ENCODE measurements at places on chromosomes 13 and 19.

GRCh38 chr19:29098863-29099481, 114.0 kb downstream of the UQCRFS1 start:
- DNase-seq = peak; percentile 35

DNA sequence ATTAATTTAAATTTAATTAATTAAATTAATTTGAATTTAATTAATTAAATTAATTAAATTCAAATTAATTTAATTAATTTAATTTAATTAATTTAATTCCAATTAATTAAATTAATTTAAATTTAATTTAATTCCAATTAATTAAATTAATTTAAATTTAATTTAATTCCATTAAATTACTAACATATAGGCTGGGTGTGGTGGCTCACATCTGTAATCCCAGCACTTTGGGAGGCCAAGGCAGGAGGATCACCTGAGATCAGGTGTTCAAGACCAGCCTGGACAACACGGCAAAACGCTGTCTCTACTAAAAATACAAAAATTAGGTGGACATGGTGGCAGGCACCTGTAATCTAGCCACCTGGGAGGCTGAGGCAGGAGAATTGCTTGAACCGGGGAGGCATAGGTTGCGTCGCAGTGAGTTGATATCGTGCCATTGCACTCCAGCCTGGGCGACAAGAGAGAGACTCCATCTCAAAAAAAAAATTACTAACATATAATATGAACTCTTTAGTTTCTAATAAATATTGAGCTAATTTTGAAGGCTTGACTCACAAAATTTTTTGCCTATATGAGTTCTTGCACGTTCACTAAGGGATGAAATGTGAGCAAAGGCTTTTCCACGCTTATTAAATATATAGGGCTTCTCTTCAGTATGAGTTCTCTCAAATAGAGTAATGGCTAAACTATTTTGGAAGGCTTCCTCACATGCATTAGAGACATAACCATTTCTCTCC, 9.0 kb upstream of the USP29 start:
- DNase-seq = no peak

DNA sequence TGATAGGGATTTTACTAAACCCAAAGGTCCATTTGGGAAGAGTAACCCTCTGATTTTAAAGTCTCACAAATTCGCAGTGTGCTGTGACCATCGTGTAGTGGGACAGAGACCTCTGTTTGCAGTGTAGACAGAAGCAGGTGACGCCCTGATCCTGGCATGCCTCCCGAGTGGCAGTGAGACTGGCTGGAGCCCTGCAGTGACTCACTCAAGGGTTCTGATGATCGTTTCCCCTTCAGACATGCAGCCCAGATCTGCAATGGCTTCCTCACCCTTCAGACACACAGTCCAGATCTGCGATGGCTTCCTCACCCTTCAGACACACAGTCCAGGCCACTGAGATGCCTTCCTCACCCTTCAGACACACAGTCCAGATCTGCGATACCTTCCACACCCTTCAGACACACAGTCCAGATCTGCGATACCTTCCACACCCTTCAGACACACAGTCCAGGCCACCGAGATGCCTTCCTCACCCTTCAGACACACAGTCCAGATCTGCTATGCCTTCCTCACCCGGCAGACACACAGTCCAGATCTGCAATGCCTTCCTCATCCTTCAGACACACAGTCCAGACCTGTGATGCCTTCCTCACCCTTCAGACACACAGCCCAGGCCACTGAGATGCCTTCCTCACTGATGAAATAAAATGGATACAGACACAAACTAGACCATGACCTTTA, 125.2 kb downstream of the ATP11A start:
- DNase-seq = no peak

DNA sequence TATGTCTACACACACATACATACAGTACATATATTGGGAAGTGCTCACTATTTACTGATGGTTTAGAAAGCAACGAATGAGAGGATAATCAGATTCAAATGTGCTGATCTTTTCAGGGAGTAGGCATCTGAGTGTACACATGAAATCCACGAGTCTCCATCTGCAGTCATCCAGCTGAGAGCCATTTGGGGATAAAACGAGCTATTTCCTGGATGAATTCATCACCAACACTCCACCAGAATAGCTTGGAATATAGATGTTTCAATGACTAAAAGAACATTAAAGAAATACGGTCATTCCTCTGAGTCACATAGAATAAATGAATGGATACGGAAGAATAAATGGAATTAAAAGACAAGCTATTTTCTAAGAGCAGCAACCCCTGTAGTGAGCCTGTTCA, 721.6 kb upstream of the ARGLU1 start:
- no peak for DNase-seq

DNA sequence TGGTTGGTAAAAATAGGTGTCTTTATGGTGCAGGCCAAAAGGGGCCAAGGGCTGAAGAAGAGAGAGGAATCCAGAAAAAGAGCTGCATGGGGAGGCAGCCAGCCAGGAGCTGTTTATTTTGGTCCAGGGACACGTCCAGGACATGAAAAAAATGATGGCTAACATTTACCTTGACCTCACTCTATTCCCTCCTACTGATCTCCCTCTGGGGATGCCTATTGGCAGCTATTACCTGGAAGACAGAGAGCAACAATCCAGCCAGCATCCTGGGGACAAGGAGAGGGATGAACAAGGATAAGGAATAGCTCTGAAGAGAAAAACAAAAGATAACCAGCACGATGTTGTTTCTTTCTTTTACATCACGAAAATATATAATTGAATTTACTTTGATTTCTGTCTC, 1599.6 kb downstream of the SLITRK5 start:
- DNase-seq = no peak

GRCh38 chr13:25281935-25282332, 5.4 kb downstream of the MTMR6 start:
- no peak for DNase-seq

GRCh38 chr13:21970172-21970571, 299.3 kb downstream of the FGF9 start:
- no peak for DNase-seq

Measured in amygdala (tissue), 56 donors.